ENCODE measurements at places on chromosomes 13 and 19.

DNA sequence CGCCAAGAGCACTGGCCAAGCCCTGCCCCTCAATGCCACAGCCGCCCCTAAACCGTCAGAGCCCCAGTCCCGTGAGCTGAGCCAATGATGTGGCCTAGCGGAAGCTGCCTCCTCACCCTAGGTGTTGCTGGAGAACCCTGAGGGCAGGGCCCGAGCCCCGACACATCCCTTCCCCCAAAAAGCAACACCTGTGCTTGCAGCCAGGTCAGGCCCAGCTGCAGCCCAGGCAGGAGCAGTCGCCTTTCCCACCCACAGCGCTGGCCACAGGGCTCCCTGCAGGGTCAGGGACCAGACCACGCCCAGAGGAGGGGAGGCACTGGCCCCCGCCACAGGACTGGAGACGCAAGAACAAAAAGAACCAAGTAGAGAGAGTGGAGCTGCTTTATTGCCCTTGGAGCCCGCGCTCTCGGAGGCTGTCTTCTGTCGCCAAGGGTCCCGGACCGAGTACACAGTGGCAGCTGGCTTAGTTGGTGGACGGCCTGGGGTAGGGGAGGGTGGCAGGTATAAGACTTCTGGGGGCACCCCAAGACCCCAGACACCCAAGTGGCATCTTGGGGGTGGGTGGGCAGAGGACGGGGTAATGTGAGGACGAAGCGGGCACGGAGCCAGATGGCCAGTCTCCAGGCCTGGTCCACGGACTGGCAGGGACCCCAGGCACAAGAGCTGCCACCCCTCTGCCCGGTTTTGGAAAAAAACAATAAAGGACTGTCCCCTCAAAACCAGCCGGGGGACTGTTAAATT is 3.3 kb downstream of the P2RY11 start:
- no peak for DNase-seq

DNA sequence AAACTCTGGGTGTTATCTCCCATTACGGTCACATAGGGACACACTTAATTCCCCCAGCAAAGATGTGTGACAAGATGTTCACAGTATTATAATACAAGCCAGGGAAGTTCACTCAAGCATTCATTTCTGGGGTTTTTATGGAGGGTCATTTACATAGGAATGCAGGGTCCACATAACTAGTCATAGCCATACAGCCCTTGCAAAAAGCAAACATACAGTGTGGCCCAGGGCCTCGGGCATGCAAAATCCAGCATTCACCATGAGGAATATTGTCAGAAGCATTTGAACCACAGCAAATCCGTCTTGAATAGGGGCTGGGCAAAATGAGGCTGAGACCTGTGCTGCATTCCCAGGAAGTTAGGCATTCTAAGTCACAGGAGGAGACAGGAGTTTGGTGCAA is 13.0 kb upstream of the ZNF460 start:
- no peak for DNase-seq

DNA sequence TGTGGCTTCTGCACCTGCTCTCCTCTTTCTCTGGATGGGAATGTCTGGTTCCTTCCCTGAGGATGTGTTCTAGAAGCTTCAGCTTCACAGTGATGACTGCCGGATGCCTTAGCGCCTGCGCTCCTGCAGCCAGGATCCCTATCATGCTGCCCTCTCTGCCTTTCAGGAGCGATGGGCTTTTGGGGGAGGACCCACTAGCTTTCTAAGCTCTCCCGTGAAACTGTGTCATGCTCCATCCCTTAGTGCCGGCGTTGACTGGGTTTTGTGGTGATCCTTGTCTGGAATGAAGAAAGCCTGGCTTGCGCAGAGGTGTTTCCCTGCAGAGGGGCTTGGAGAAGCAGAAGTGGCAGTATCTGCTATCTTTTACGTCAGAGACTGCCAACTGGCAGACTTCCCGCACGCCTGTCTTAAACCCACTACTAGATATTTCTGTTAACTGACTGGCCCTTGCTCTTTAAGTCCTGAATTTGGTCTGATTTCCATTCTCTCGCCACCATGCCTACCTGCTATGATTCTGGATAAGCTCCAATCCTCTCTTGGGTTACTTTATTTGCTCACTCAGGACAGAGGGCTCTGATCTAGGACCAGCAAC is 3.8 kb upstream of the KMT2B start:
- no peak for DNase-seq

DNA sequence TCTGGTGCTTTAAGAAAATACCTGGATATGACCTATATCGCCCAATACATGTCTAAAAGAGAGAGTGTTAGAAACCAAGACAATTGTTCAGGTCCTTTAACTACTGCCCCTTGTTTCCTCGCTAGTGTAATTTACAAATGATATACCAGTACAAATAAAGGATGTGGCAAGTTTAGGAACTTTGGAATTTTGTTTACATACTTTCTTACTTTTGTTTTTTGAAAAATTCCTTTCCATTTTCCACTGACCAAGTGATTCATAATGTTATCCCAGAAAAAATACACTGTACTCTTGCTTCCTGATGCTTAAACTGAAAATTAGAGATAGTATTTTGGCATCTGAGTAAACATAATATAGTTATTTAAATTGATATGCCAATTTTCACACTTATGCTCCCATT is 96.8 kb upstream of the CSNK1A1L start:
- no peak for DNase-seq

DNA sequence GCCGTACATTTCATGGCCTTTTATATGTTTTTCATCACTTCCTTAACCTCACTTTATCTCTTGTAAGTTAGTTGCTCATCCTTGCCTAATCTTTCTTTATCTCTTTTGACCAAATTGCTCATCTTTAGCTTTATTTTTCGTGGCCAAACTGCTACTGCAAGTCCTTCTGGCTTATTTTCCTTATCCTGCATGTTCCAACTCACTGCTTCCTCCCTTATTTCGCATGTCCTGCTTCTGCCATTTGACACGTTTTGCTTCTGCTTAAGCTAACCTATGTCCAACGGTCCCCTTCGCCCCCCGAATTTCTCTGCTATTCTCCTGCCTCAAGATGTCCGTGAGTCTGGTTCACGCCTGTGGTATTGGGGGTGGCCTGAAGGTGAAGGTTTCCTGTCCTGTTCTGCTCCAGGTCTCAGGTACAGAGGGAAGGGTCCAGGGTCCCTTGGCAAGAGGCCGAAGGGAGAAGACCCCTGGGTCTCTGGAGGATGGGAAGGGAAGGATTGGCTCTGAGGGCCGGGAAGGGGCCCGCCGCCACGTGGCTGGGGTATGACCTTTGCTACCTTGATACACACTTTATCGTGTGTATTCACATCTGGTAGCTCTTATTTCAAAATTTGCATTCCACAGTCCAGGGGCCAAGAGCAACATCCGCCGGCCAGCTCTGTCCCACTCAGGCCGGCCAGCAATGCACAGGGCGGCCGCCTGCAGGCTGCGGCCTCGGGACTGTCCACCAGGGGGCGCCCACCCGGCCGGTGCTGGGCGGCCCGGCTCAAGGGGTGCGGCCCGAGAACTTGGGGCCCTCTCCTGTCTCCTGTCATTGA is 2.9 kb upstream of the C19orf85 start:
- DNase-seq: peak; percentile 62

- no peak for DNase-seq
Measured at GRCh38 chr13:21310220-21310619, 133.8 kb downstream of the MRPL57 start.
